Motor neuron (in vitro differentiated cells): ENCODE measurements at places on chromosomes 3 and 15. TPM values are rescaled to one million over a fixed set of nuclear protein-coding genes. Genes with fewer than 3 reads are reported as not detected.

The GPR176 gene
- 6.9 and 7.5 TPM in 2 replicates for total RNA-seq

The NAA50 gene
- 73.9 and 82.4 TPM in 2 replicates for total RNA-seq

The RABL3 gene
- 8.4 and 13.9 TPM in 2 replicates for total RNA-seq

The ALPK3 gene
- total RNA-seq = 0.46 and 0.67 TPM in 2 replicates

The SEC22C gene
- 26.5 and 30.4 TPM in 2 replicates for total RNA-seq

The SPRED1 gene
- 46.0 and 50.1 TPM in 2 replicates for total RNA-seq

The STAC gene
- 8.1 and 9.2 TPM in 2 replicates for total RNA-seq

GRCh38 chr15:32134842-32135241, 104.5 kb downstream of the CHRNA7 start:
- no peak for ATAC-seq

GRCh38 chr15:75131269-75131643, 70.4 kb upstream of the C15orf39 start:
- no peak for ATAC-seq

GRCh38 chr3:179297971-179298725, 24.7 kb upstream of the ZNF639 start:
- ATAC-seq = no peak

DNA sequence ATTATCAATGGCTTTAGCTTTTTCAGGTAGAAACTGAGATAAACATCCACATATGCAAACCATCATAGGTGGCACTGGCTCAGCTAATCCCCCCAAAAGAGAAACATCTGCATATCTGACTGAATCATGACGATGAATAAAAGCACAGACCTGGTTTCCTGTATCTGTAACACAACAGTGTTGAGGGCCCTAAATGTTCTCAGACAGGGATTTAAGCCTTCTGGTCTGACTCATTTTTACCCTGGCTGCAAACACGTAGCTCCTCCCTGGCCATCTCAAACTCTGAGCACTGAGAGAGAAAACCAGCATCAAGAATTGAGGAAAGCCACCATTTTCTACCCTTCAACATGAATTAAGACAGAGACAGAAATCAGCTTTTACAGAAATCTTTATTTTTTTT, 35.2 kb downstream of the GLB1 start:
- no peak for ATAC-seq

DNA sequence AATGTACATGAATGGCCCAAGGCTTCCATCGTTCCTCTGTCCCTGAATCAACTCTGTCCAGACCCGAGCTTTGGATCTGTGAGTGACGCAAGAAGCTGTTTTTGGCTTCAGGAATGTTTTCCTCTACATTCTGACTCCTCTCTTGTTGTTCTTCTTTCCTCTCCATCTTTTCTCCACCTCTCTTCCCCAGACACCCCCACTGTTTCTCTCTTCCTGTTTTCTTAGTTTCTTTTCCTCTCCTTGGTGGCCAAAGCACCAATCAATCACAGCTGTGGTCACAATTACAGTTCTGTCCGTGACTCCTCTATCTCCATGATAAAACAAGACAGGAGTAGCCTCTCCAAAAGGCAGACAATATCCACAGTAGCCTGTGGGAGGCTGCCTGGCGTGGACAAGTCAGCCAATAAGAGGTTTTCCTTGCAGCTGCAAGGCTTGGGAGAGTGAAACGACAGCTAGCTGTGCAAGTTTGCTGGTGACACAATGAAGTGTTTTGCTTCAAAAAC, 4.9 kb upstream of the TMEM212 start:
- ATAC-seq = peak; percentile 93

DNA sequence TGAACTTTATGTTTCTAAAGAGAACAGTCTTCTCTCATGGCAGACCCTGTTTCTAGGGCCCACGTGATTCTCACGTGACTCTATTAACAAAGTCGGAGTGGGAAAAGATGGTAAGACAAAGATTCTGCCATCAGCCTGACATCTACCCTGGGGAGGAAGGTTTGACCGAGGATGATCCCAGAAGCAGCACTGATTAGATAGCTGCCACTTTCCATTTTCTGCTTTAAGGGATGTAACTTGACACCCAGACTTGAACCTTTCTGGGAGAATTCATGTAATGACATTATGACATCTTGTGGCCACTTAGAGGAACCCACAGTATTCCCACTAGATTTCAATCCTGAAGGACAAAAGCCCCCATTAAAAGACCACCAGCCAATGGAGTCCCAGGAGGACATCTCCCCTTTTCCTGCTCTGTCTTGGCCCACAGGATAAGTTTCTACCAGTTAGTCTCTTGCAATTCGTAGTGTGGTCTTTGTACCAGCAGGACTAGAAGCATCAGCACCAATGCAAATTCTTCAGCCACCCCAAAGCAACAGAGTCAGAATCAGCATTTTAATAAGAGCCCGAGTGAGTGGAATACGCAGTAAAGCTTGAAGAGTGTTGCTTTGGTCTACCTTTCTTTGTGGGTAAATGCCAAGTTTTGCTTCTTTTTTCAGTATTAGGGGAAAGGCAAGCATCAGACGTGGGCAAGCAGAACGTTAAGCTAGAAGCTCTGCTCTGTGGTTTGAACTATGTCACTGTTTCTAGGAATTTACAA, 480.5 kb upstream of the PROK2 start:
- ATAC-seq = no peak

GRCh38 chr15:90641581-90642463, 75.3 kb upstream of the BLM start:
- ATAC-seq = no peak

DNA sequence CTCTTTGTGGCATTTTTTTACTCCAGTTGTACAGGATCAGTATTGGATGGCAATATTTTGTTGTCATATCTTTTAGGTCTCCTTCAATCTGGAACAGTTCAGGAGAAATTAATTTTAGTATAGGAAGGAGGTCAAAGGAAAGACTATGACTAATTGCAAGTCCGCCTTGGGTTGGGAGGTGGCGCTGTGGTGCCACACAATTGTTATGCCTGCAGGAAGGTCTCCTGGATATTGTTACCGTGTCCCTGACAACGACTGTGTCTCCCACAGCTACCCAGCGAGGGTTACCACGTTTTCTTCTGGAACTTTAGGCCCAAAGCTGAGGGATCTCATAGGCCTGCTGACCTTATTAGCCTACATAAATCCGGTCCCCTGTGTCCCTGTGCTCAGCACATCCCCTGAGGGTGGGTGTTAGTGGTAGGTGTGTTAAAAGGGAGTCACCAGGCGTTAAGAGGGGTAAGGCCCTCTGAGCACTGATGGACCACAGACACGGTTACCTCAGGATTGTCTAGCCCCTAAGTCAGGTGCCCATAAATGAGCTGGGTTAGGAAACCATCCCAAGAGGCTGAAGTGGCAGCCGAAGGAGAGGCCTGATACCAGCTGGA, 31.5 kb downstream of the KCNAB1 start:
- peak; percentile 78 for ATAC-seq

DNA sequence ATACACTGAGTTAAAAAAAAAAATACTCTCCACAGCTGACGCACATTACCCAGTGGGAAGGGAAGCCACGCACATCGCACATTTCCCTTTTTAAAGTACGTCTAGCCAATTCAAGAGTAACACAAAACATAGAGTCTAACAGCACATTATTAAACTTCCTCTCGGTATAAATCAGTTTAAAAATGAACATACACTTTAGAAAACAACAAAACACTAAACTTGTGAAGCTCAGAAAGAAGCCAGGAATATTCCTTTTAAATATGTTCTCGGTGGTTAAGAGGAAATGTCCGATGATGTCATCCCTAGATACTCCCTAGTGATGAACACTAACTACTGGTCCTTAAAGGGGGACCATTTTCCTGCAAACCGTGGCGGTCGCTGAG, 721 bp downstream of the MYEF2 start:
- ATAC-seq = peak; percentile 60

- no peak for ATAC-seq
Measured at GRCh38 chr3:192899540-192899982, 18.1 kb downstream of the MB21D2 start.

- no peak for ATAC-seq
Measured at GRCh38 chr3:187794731-187795130, 49.5 kb upstream of the BCL6 start.

- no peak for ATAC-seq
Measured at GRCh38 chr3:25944329-25944728, 154.4 kb downstream of the OXSM start.

- peak; percentile 84 for ATAC-seq
Measured at GRCh38 chr15:68372291-68372811, 59.6 kb downstream of the ITGA11 start.

- ATAC-seq = no peak
Measured at GRCh38 chr3:143605233-143605950, 242.9 kb downstream of the SLC9A9 start.

- ATAC-seq = no peak
Measured at GRCh38 chr3:30708472-30708871, 102.1 kb downstream of the TGFBR2 start.

- ATAC-seq = no peak
Measured at GRCh38 chr15:99345832-99346462, 94.7 kb downstream of the LRRC28 start.

- no peak for ATAC-seq
Measured at GRCh38 chr15:72237853-72238224, 6.8 kb upstream of the PKM start.

GRCh38 chr3:120092474-120092873, 1.8 kb downstream of the GSK3B start:
- ATAC-seq = no peak
